ENCODE measurements at places on chromosomes 3 and 15.

DNA sequence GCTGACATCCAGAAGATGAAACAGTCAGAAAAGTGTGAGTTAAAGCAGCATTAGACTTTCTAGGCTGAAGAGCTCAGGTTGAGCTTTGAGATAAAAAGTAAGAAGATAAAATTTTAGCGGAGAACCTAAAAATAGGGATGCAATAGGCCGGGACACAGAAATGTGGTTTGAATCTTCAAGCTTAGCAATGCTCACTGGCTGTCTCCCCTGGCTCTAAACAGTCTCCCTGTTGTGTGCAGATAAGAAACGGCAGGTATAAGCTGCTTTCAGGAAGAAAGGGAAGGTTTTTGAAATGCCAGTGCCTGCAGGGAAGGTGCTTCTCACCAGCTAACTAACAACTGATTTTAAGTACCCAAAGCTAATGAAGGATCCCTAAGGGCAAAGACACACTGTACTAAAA, 718.7 kb upstream of the SGO1 start:
- DNase-seq, result no peak

DNA sequence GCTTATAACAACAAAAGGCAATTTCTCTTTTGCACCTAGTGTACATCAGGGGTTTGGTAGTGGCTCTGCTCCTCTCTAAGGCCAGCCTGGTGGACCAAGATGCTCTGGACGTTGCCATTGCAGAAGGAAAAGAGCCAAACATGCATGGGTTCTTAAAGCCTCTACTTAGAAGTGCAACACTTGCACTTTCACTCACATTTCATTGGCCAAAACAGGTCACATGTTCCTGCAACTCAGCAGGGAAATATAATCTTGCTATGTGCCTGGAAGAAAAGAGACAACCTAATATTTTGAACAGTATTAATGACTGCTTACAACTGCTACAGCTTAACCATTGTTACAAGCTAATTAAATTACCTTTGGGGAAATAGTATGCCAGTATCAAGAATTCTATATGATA, 182.9 kb downstream of the IL5RA start:
- no peak for DNase-seq

DNA sequence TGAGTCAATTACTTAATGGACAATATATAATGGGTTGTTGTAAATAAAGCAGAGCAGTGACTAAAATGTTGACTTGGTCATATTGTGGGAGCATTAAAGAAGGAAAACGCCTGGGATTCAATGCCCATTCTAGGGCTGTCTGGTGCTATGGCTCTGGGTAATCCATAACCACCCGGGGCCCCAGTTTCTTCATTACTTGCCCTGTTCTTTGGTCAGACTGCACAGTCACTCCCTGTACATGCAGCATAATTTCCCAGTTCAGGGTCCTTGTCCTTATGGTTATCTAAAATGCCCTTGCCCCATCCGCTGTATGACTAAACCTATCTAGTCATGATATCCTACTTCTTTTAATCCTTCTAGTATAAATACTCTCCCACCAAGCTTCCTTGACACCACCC, 27.5 kb upstream of the DENND4A start:
- DNase-seq, result no peak

GRCh38 chr15:74196175-74196574, 6.4 kb downstream of the STRA6 start:
- no peak for DNase-seq

DNA sequence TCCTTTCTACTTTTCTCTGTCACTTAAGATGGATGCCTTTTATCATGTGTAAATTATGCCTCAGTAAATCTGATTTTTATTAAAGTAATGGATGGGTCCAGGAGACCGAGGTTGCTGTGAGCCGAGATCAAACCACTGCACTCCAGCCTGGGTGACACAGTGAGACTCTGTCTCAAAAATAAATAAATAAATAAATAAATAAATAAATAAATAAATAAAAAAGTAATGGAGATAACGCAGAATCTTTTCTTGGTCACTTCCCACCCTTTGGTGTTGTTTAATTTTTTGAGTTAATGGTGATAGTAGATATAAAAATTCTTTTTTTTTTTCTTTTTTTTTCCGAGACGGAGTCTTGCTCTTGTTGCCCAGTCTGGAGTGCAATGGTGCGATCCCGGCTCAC, 44.1 kb upstream of the MUC13 start:
- no peak for DNase-seq

GRCh38 chr3:8981296-8981695, 18.0 kb upstream of the RAD18 start:
- DNase-seq, result no peak

- no peak for DNase-seq
These were observed 19.4 kb upstream of the PPP4R2 start for GRCh38 chr3:72977060-72977808.

DNA sequence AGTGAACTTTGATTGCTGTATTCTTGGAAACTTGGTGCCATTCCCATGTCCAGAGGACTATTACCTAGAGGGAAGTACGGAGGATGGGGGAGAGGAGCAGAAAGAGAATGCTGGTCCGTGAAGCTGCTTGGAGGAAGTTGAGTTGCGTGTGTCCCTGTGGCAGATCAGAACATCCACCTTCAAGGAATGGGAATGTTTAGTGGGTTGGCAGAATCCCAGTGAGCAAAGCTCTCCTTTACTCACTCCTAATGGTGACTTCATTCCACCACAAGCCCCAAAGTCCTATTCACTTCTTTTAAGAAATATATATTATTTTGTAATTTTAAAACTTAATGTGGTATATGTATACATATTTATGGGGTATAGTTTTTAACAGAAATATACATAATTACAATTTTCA, 247.8 kb upstream of the FEZF2 start:
- no peak for DNase-seq

- DNase-seq, result no peak
These were observed 476.7 kb upstream of the CBLB start for GRCh38 chr3:106345353-106346027.

- DNase-seq, result no peak
These were observed 2.5 kb downstream of the OR5K2 start for GRCh38 chr3:98500019-98500418.

DNA sequence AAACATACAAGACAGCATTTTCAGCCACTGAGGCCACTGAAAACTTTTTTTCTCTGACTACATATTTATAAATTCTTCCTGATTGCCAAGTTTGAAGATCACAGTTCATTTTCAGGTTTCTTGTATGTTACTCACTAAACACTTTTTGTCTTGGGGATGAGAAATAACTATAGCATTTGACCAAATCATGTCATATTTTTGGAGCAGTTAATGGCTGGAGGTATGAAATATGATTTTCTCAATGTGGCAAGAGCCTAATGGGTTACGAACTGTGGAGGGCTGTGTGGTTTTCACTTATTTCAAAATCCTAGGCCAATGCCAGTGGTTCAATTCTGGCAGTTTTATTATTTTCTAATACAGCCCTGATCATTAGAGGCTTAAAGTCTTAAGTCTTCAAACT, 64.4 kb downstream of the USP13 start:
- no peak for DNase-seq

DNA sequence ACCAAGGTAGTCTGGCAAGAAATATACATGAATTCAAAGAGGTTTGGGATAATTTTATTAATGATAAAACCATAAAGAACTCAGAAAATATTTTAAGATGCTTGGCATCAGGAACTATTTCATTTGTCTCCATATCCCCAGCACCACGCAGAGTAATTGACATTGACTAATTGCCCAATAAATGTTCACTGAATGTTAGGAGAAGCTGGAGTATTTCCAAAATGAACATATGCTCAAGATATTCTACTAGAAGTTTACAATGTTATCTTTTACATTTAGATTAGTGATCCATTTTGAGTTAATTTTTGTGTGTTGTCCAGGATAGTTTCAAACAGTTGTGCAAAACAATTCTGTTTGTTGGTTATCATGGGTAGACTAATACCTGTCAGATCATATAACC, 298.8 kb upstream of the CTDSPL start:
- no peak for DNase-seq

GRCh38 chr3:157125101-157125500, 34.8 kb downstream of the CCNL1 start:
- no peak for DNase-seq

GRCh38 chr3:78497767-78498166, 1270.0 kb downstream of the ROBO1 start:
- no peak for DNase-seq

DNA sequence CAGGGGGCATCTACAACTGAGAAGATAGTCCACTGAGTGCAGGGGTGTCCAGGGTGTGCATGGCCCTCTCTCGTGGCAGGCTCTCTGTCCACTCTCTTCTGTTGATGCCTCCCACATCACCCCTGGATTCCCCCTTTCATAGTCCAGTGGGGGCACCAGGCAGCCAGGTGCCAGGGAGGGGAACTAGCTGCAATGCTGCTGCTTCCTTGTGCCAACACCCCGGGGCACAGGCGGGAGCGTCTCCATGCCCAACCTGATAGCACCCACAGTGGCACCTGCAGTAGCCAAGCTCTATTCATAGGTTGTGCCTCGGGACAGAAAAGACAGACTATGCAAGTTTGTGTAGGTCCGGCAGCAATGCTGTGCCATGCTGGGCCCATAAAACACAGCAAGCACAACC, 11.7 kb downstream of the DUOX2 start:
- DNase-seq, result no peak

DNA sequence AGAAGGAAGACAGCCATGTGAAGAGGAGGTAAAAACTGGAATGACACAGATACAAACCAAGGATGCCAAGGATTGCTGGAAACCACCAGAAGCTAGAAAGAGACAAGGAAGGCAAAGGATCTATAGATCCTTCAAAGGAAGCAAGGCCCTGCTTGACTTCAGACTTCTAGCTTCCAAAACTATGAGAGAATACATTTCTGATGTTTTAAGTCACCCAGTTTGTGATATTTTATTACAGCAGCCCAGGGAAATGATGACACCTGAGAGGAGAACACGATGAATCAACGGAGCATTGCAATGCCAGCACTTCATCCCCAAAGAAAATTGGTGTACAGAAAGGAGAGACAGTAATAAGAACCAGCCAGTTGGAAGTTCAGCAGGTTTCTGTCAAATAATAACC, 116.3 kb downstream of the MAGI1 start:
- no peak for DNase-seq

DNA sequence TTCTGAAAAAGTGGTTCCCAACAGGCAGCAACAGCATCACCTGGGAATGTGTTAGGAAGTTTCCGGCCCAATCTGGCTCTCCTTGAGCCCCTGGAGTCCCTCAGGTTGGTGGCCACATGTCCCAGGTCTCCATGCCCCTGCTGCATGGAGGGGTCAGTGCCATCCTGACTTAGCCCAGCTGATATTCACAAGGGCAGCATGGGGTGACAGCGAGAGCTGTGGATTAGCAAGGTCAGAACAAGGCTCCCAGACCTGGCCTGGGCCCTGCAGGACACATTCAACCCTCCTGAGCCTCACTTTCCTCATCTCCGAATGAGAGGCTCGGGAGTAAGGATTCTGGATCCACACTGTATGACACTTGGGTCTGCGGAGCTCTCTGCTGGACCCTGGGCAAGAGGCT, 243.8 kb upstream of the TLE3 start:
- DNase-seq, result no peak

DNA sequence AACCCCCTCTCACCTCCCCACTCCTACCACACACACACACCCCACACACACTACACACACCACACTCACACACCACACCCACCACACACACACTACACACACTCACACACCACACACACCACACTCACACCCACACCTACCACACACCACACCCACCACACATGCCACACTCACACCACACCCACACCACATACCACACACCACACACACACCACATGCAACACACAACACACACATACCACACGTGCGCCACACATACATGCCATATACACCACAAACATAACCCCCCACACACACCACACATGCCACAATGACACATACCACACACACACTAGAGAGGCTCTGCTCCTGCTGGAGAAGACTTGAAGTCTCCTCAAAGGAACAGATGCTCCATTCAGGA, 5.9 kb upstream of the ITPKA start:
- DNase-seq, result no peak

DNA sequence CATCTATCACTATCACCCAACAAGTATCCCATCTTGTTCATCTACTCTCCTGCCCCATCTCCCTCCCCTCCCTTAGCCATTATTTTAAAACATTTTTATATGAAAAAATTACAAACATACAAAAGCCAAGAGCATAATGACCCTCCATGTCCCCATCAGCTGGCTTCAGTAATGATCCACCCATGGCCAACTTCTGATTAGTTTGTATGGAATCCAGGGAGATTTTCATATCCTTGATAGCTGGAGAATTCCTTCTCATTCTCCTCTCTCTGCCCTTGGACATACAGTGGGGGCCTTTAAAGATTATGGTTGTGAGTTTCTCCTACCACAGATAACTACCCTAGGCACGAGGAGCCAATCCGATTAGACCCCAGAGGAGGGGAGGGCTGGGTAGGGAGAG, 40.2 kb downstream of the IRAK2 start:
- no peak for DNase-seq

- DNase-seq, result no peak
These were observed 23.4 kb downstream of the SPSB4 start for GRCh38 chr3:141074529-141074928.

- DNase-seq, result no peak
These were observed 1.6 kb upstream of the ACTC1 start for GRCh38 chr15:34796847-34797435.

DNA sequence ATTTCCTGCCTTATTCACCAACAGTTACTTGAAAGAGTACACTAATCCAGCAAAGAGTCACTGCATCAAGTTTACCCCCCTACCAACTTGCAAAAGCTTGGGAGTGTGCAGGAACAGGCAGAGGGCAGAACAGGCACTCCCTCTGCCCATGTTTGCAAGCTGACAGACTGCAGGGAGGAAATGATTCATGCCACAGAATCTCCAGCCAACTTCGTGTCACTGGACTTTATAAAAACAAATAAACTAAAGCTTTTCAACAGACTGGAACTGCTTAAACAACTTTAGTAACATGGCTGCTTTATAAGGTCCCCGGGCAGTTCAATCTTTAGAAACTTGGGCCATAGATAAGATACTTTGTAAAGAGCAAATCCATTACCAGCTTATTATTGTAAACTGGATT, 129.5 kb downstream of the THRB start:
- no peak for DNase-seq

DNA sequence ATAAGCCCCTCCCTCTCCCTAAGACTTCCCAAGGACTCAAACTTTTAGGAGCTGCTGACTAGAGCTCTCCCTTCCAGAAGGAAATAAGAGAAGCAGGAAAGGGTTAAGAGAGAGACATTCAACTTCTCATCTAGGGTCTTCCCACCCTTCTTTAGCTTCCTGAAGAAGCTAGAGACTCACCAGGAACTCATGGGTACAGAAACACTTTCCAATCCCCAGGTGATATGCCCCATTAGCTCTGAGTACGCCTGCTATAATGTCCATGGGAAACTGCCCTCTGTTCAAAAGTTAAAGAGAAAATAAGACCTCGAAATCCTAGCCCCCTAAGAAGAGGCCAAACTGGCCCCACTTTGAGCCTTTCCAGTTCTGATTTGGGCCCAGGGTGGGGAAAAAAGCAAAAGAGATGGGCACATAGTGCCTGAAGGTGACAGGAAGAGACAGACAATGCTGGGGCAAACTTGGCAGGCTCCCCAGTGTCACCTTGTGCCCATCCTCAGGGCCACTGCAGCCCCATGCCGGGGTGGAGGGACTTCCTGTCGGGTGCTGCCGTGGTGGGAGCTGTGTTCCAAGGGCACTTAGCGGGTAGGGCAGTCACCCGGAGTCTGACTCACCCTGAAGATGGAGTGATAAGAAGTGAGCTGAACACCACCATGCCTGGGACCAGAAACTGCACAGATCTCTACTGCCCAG, 29.5 kb downstream of the CCDC12 start:
- peak; percentile 78 for DNase-seq
